NCI-H526 (cell line): ENCODE measurements at places on chromosomes 2 and 18.
A peak's percentile ranks its signal among the peaks of the same experiment; 100 is the strongest.

DNA sequence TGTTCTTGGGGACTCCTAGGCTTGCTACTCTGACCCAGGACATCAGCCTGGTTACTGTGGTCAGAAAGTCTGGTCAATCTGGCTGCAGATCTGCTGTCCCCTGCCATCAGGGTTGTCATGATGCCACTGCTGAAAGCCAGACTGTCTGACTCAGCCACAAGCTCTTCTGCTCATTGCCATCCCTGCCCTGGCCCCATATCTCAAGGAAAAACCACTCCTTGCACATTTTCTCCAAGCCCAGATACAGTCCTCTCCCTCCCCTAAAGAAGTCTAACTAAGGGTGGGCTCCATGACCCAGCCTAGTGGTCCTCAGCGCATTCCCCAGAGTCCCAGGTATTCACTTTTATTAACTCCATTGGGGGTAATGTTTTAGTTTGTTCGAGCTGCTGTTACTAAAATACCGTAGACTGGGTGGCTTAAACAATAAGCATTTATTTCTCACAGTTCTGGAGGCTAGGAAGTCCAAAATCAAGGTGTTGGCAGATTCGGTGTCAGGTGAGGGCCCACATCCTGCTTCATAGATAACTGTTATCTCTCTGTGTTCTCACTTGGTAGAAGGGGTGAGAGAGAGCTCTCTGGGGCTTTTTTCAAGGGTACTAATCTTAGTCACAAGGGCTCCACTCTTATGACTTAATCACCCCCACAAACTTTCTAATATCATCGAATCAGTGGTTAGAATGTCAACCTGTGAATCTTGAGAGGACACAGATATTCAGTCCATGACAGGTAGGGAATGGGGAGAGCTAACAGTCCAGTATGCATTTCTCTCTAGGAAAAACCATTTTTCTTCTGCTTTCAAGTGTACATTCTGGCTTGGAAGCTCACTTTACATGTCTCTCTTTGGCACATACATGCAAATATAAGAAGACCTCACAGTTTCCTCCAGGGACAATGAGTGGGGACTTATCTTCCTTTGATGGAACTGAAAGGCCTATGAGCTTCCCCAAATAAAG is 94.8 kb upstream of the CXCR4 start:
- peak; percentile 4 for DNase-seq

GRCh38 chr2:51717312-51717711 is 685.4 kb upstream of the NRXN1 start:
- DNase-seq: no peak

DNA sequence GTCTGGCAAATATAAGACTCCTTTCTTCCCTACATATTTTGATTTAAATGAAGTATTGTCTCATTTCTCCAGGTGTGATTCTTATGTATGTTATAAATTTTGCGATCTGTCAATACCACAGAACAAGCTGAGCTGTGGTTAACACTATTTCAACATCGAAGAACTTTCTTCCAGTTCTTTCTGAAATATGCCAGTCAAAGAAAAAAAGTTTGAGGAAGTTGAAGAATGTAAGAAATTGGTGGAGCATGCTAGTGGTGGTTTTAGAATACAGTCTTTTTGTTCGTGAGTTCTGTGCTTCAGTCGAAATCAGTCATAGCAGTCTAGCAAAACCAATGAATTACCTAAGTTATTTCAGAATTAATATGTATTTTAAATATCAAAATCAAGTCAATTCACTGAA is 8.6 kb upstream of the COBLL1 start:
- DNase-seq: no peak

GRCh38 chr18:58402247-58402646 is 226.6 kb downstream of the ALPK2 start:
- peak; percentile 29 for DNase-seq

DNA sequence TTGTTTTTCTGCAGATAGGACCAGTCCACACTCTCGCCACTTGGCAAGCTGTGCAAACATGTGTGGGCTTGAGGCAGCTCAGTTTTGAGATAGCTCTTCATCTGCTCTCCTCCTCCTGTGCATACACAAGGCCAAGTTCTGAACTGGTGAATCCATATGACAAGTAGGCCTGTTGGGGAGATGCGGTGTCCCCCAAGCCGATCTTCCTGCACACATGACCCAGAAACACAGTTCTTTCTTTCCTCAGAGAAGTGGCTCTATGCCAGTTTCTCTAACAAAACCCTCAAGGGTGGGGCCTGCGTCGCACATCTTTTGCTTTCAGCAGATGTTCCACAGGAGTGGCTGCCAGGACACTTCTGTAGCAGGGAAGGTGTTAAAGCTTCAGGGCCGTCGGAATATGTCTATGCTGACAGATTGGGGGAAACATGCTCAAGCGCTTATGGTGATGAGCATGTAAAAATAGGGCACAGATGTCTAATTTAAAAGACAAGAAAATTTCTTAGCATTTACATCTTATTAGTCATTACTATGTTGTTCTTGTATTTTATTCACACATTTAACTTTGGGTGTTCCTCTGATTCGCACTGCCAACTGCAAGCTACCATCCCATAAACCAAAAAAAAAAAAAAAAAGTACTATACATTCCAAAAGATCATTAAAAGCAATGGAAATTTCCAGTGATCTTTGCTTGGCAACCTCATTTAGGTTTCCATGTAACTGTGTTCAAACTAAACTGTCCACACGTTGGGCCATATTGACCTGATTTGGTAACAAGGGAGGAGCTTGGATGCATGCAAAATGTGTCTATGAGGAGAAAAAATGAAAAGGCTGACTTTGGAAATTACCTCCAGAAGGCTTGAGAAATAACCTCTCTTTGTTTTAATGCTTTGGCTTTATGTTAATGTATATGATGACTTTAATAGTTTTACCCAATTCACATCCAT is 1055.5 kb upstream of the KLHL29 start:
- DNase-seq: no peak

DNA sequence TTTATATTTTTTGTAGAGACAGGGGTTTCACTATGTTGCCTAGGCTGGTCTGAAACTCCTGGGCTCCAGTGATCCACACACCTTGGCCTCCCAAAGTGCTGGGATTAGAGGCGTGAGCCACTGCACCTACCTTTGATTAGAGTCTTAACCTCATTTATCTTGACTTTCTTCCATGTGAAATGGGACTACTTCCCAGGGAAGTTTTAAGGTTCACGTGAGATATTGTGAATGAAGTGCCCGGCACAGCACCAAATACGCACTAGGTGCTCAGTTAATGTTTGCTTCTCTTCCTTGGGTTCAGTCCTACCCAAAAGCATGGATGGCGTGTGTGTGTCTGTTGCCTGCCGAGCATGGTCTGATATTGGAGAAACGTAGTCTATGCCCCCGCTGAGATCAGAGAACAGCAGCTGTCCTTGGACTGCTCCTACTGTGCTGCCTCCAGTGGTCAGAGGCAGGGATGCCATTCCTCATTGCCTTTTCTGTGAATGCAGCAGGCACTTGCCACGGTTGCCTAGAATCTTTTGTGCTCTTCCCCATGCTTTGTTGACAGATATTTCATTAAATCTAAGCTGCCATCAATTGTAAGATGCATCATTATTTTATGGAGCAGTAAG is 12.3 kb upstream of the TFCP2L1 start:
- DNase-seq: peak; percentile 22

- no peak for DNase-seq
These were observed 93.3 kb downstream of the TGFA start for GRCh38 chr2:70460333-70460732.

GRCh38 chr18:25086876-25087275 is 265.1 kb downstream of the ZNF521 start:
- no peak for DNase-seq

DNA sequence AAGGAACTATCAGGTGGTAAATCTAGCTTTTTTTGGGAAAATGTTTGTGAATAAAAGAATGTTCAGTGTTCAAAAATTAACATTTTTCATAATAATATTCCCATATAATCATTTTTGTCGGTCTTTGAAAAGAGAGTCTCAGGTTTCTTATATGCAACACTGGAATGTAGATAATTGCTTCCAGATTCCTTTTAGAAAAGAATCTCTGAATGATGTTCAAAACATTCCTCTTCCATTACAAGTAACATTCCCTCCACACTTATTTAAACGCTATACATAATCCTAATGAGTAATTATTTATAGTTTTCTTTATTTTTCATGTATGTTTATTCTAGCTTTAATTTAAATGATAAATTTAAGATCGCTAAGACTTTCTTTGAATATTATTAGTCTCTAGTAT is 7.0 kb downstream of the ZSWIM2 start:
- DNase-seq: no peak

- DNase-seq: no peak
These were observed 49.8 kb downstream of the ZC3H15 start for GRCh38 chr2:186535861-186536260.

DNA sequence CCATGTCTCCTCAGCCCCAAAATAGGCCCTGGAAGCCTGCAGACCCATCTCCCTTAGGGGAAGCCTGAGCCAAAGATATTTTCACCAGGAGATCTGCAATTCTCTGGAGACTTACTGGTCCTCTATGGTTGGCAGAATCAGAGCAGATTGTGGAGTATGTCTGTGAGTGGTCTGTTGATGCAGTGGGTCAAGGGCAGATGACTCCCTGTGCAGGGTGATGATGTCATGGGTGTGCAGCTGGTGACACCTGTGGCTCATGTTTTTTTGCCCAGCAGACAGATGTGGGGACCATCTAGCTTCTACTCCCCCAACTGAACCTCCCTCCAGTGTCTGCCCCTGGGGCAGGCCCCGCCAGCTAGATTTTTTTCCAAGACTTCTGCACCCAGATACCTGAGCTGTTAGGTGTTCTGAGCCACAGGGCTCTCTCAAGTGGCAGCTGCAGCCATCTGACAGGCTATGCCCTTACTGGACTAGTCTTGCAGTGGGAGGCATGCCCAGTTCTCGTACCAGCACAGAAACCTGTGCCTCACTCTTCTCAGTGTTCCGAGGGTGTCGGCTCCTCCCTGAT is 558.7 kb upstream of the LRRTM1 start:
- DNase-seq: no peak

DNA sequence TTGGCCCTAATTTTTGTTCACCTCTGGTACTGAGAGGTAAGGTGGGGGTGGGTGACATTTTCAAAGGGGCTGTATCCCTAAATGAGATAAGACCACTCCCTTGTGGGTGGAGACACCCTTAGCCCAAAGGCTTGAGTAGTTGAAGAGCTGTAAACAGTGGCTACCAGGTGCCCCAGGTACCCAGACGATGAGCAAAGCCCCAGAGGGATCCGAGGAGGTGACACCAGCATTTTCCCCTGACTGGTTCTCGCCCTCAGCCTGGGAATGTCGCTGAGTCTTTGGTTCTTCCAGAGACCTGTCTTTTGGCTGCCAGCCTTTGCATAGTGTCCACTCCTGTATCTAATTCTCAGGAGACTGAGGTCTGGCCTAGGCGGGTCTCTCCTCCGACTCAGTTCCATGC is 36.5 kb downstream of the RRM2 start:
- no peak for DNase-seq
